ENCODE measurements at places on chromosomes 5 and 9.

GRCh38 chr5:14199902-14200301 is 56.8 kb downstream of the TRIO start:
- no peak for DNase-seq

DNA sequence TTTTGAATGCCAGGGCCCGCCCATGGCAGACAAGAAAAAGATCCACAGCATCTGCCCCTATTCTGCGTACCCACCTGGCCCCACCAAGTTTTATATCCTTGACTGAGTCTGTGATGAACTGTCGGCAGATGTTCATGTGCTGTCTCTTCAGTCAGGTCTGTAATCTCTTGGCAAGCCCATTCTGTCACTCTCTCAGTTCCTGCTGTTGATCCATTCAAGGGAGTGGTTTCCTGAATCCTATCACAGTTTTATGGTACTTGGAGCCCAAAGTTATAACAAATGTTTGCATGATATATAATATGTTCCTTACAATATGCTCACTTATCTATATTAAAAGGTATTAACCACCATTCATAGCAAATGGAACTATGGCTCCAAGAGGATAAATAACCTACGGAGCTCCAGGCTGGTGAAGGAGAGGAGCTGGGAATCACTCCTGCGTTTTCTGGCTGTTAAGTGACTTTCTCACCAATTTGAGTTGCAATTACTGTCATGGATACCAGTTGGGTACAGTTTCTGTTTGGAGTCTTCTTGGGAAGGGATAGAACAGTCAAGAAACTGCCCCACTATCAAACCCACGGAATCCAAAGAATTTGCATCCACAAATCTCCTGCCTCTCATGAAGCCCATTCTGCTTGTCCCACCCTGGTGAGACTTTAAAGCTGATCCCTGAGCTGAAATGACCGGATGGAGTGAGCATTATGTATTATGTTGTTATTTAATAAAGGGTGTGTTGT is 103.4 kb upstream of the SPRY4 start:
- no peak for DNase-seq

DNA sequence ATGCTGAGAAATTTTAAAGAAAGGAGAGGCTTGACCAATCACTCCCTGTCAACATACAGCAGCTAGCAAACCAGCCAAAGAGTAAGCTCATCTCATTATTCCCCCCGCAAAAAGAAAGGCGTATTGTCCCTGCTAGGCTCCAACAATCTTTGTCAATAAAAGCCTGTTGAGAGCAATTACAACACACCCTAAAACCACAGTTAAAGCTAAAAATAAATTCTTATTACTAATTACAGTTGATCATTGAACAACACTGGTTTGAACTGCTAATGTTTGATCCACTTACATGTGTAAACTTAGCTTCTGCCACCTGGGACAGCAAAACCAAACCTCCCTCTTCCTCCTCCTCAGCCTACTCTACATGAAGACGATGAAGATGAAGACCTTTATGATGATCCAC is 151.2 kb downstream of the TSSK1B start:
- DNase-seq = no peak

DNA sequence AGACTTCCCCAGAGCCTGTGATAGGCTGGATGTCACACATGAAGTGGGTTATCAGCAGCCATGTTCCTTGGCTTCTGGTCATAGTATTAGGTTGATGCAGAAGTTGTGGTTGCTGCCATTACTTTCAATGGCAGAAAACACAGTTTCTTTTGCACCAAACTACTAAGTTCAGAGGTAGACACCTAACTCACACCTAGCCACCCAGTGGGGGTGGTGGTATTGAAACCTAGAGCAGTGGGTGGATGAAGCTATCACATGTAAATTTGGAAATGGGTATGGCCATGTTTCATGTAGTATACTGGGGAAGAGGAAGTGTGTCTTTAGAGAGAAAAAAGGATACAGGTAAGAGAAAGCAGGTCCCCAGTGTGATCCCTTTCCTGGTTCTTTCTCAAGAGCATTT is 347.9 kb upstream of the SEMA6A start:
- no peak for DNase-seq

GRCh38 chr5:125836256-125836655 is 587.0 kb upstream of the GRAMD2B start:
- no peak for DNase-seq

DNA sequence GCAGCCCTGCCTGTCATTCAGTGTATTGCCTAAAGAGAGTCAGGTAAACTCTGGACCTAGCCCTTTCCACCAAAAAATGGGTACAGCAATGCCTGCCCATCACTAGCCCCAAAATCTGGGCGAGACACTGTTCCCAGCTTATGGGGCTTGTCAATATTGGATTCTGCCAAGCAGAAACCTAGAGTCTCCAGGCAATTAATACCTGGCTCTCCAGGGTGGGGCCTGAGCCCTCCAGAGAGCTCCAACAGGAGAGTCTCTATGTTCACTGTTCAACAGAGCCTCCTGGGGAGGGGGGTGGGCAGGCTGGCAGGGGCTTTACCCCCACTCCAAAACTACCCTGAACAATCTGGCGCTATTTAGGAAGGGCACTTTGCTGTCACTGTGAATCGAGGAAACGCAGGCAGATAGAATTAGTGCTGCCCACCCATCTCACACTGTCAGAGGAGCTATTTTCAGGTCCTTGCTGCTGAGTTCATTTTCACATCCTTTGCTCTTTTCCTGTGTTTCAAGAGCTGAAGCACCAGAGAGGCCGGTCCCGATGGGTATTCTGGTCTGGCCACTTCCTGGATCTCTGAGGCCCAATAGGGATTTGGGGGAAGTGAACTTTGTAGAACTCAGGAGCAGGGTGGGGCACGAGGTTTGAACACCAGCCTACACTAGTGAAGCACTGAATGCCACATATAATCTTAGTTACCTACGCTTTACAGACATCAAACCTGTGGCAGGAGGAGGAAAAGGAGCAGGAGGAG is 121.8 kb downstream of the C5orf15 start:
- no peak for DNase-seq

- no peak for DNase-seq
These were observed 209.6 kb upstream of the CDH10 start for GRCh38 chr5:24854350-24854749.

- DNase-seq = no peak
These were observed 38.7 kb downstream of the MAPK9 start for GRCh38 chr5:180253036-180253824.

GRCh38 chr5:32984851-32985610 is 273.9 kb downstream of the NPR3 start:
- DNase-seq = no peak

DNA sequence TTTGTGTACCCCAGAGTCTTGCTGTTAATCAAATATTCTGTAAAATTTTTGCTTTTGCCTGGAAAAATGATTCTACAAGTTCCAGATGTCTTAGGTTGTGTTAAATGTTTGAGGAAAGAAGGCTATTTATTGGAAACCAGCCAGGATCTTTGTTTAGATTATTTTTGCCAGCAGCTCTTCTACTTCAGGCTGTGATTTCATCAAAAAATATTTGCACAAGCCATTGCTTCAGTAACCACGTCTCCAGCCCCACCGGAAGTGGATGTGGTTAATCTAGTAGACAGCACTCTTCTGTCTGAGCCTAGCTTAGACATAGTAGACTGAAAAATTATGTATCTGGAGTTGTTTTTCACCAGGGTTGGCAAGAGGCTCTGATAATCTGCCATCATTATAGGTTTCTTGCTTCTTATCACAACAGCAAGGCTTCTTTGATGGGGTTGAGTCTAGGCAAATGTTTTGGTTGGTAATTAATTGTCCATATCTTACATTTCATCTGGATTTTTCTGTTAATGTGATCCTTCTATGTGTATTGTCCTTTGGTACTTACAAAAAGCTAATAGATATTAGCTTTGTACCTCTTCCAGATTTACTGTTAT is 17.1 kb downstream of the KCTD16 start:
- peak; percentile 11 for DNase-seq

DNA sequence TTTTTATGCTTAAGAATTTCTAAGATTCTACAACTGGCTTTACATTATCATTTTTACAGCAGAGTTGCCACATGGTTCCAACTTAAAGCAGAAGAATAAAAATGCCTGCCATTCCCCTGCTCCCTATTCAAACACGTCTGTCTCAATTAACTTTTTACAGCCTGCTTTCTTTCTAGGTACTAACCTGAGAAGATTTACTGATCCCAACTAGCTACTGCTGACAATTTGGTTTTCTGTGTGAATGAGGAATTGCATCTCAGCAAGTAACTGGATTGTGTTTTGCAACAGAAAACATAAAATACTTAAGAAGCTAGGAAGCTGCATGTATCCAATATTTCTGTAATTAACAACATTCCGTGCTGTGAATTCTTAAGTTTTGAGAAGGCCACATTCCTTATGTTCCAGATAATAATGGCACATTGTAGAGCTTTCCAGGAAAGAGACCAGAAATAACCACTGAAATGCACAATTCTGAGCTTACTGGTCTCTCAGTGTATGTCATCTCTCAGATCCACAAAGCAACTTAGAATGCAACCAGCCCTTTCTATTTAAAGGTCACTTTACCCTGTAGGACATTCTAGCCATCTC is 306.8 kb upstream of the NMUR2 start:
- no peak for DNase-seq

DNA sequence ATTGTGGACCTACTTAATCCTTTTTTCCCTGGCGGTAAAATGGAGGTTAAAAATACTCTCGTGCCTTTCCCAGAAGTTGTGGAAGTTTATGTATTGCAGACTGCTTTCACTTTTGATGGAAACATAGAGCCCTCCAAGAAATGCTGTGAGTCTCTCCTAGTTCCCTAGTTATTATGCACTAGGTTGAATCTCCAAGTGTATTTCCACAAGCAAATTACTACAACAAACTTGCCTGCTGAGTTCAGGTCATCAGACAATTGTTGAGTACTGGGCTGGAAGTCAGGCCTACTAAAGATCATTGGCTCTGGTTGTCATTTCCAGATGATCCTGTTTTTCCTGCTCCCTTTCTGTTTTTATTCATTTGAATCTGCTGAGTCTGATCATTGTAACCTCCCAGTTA is 104.1 kb downstream of the CD180 start:
- no peak for DNase-seq

DNA sequence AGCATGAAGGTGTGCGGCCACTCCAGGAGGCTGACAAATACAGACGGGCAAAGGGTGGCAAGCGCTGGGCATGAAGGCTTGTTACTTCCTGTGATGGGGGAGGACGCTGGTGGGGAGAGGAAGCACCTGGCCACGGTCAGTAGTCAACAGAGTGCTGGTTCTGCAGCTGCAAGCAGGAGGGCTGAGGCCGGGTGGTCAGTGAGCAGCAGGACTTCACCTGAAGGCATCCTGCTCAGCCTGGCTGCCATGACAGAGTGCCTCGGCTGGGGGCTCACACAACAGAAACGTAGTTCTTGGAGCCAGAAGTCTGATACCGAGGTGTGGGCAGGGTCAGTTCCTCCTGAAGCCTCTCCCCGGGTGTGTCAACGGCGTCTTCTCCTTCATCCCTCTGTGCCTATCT is 118.6 kb upstream of the IRX4 start:
- DNase-seq = no peak

Measured in activated naive CD4-positive, alpha-beta T cell (primary cell).